ENCODE measurements at places on chromosomes 2 and 18.

- DNase-seq: no peak
These were observed 818.8 kb downstream of the PLCL1 start for GRCh38 chr2:198622986-198623730.

GRCh38 chr2:212330263-212330662, 208.3 kb downstream of the ERBB4 start:
- no peak for DNase-seq

- no peak for DNase-seq
These were observed 70.6 kb downstream of the IRS1 start for GRCh38 chr2:226728996-226729395.

GRCh38 chr2:208415897-208416296, 9.3 kb downstream of the PTH2R start:
- no peak for DNase-seq

- DNase-seq: no peak
These were observed 33.1 kb upstream of the ADNP2 start for GRCh38 chr18:80075940-80076339.

DNA sequence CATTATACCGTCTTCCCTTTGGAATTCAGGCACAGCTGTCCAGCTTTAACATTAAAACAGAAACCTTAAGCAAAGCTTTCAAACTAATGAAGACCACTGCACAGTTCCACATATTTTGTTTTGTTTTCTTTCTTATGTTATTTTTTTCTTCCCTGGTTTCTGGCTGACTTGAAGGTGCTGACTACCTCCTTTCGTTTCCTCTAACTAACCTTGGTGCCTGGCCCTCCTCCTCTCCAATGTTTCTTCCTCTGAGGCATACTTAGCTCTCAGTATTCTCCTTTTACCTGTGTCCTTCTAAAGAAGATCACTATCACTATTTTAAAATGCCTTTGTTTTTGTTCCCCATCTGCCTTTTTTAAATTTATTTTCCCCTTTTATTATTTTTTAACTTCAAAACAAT, 433.3 kb upstream of the SPHKAP start:
- no peak for DNase-seq

- DNase-seq: no peak
These were observed 576.5 kb downstream of the NRXN1 start for GRCh38 chr2:50455351-50455939.

DNA sequence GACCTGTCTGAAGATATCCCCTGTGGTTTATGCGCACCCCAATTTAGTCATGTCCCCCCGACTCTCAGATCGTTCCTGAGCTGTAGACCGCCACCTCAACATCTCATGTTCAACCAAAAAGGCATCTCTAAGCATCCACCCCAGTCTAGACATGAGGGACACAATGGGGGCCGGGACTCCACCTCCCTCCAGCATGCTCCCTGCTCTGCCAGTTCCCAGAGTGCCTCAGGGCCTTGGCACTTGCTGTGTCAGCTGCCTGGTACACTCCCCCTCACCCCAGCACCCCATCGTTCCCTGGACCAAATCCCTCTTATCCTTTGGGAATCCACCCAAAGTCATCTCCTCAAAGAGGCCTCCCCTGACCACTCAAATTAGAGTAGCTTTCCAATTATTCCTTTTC, 22.2 kb downstream of the TNS1 start:
- no peak for DNase-seq

GRCh38 chr18:57404345-57404744, 30.8 kb upstream of the ONECUT2 start:
- no peak for DNase-seq

DNA sequence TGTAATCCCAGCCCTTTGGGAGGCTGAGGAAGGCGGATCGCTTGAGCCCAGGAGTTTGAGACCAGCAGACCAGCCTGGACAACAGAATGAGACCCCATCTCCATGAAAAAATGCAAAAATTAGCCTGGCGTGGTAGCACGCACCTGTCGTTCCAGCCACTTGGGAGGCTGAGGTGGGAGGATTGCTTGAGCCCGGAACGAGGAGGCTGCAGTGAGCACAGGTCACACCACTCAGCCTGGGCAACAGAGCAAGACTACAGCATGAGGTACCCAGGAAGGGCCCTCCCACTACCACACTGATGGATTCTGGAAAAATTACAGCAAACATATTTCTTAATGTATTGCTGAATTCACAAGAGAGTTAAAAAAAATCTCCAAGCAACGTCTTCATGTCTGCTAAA, 56.3 kb upstream of the HPCAL1 start:
- no peak for DNase-seq
